ENCODE measurements at places on chromosomes 11 and 22. TPM values are rescaled to one million over a fixed set of nuclear protein-coding genes. Genes with fewer than 3 reads are reported as not detected.

Gene KLHDC7B
- total RNA-seq: not detected

DNA sequence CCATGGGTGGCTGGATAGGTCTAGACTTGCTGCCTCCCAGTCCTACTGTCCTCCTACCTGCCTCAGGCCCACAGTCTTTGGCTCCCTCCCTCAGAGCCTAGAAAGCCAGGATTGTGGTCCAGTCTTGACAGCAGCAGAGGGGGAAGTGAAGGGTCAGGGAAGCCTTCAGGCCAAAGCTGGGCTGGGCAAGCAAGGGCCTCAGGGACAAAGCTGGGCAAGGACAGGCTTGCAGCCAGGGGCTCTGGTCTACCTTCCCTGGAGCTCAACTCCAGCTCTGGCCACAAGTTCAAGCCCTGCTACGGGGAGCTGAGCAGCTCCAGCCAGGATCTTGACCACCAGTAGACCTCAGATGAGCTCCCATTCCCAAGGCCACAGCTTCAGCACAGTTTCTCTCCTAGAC lies 14.9 kb downstream of the LMO1 start:
- DNase-seq: no peak

DNA sequence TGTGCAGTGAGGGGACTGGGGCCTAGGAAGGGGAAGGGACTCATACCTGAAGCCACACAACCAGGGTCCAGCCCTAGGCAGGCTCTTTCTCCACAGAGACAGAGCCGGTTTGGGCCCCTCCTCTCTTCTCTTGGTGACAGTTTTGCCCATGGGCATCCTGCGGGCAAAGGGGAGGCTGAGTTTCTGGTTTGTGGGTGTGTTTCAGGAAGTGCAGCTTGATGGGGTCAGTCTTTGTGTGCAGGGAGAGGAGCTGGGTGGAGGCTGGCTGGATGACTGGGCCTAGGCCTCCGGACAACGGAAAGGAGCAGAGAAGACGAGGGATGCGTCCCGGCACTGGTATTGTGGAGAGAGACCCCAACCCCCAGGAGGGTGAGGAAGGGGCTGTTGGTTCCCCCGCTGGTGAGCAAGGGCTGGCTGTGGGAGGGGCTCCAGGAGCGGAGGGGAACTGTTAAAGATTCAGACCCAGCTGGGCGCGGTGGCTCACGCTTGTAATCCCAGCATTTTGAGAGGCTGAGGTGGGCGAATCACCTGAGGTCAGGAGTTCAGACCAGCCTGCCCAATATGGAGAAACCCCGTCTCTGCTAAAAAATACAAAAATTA lies 23.4 kb upstream of the CELSR1 start:
- no peak for DNase-seq

- DNase-seq: no peak
Measured at GRCh38 chr11:15988693-15989231, 367.6 kb downstream of the SOX6 start.

DNA sequence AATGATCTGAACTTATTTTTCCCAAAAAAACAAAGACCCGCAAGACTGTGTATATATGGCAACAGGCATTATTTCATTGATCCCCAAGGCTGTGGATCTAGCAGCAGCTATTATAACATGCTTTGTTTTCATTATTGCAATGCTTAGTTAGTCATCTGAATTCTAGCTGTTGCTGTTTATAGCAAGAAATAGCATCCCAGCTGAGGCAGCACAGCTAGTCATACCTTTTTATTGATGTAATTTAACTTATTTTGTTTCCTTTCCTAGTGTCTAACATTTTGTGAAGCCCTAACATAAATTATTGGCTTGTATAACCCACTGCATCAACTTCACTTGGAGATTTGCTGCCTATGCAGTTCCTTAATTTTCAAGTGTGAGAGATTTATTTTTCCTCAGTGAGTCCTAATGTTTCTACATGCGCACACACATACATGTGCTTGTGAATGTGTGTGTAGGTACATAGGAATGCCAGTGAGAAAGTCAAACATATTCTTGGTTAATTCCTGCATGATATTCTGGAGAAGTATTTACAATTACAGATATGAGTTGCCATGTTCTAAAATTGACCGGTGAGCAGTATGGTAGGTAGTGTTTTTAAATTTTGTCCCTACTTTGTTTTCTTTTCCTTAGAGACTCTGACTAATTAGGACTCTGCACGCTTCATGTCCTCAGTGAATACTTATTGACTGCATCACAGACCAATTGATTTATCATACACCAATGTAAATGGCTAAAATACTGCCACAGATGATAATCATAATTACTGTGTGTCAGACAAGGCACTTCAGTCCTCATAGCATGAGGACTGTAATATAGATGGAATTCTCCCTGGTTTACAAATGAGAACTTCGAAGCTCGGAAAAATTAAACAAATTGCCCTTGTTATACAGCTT lies 119.3 kb downstream of the WNT11 start:
- no peak for DNase-seq

Gene ROBO4
- total RNA-seq: 13.7 TPM

DNA sequence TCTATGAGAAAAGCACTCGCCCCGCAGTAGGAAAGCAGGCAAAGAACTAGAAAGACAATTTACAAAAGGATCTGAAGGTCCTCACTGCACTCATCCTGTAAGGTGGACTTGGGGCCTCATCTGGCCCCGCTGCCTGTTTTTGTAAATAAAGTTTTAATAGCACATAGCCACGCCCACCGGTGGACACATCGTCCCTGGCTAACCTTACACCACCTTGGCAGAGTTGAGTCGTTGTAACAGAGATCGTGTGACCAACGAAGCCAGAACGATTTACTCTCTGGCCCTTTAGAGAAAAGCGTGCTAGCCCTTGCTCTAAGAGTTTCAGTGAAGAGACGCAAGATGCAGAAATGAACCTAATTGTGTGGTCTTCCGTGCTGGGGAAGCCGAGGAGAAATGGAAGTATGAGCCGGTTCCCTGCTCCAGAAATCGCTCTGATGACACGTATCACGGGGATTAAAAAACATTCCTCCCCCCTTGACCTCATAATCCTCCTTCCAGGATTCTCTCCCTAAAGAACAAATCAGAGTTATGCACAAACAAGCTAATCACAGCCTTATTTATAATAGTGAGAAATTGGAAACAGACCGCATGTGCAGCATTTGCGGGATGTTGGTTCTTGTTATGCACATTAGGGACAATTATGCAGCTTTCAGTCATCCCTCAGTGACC lies 80.1 kb downstream of the CDKN1C start:
- no peak for DNase-seq

Gene RFPL2
- not detected for total RNA-seq

GRCh38 chr11:71211631-71212030 lies 40.7 kb downstream of the SHANK2 start:
- DNase-seq: no peak

Gene TRIM64C
- not detected for total RNA-seq

DNA sequence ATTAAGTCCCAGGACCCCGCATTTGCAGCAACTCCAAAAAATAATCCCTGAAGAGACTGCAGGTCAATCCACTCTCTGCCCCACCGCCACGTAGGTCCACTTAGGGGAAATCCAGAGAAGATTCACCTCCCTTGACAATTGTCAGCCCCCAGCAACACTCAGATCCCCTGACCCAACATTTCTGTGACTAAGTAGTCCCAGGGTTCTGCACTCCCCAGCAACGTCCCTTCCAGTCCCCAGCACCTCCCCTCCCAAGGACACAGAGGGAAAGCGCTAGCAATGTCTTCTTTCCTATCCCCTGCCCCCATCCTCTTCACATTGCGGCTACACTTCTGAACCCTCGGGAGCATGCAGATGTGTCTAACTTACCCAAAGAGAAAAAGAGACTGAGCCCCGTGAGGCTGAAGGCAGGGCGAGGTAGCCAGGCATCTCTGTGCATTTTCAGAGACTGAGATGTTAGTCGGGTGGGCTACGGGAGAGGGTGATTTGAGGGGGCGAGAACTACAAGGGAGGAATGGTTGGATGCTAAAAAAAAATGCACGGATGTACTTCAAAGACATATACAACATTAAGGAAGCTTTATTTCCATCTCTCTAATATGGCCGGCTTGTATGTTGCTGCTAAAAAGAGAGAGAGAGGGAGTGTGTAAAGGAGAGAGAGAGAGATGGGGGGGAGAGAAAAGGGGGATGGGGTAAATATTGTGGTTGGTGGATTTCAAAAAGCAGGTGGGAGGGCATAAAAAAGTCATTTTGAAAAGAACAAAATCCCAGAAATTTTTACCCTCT lies at the start of gene SCN2B:
Gene SCN2B, minus strand, starts transcription at position 647 of the 785 bp plus-strand sequence. Its CDS starts 208 bp downstream, at position 439.
- DNase-seq: no peak

- no peak for DNase-seq
Measured at GRCh38 chr11:65212226-65212801, 30.6 kb downstream of the CAPN1 start.

Measured in MG63 (cell line).